ENCODE measurements at places on chromosomes 7 and 10. TPM values are rescaled to one million over a fixed set of nuclear protein-coding genes. Genes with fewer than 3 reads are reported as not detected.

Gene ZNF365
- total RNA-seq = 0.07 TPM

Gene BAG3
- 45.4 TPM for total RNA-seq

Gene NEBL
- 270 TPM for total RNA-seq

Gene GBX1
- total RNA-seq = 1.6 TPM

DNA sequence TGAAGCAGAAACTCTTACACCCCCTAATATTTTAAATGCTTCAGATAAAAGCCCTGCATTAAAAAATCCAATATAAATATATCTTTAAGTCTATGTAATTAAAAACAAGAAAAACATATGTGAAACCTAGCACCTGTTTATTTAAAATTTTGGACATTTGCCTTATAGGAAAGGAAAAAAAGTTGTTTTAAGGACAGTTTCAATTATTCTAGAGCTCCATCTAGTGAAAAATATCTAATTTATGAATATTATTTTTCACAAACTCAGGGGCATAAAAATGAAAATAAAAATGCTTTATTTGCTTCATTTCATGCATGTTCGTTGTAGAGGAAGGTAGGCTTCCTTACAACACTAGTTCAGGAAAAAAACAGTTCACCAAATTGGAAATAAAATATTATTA is 26.1 kb downstream of the ENKUR start:
- no peaks in the 10 kb centered on the region for H3K36me3 ChIP-seq
- no peak overlapping the region for H3K4me3 ChIP-seq
- no peak overlapping the region for H3K27ac ChIP-seq
- DNase-seq = no peak

- H3K27me3 ChIP-seq = no peaks in the 10 kb centered on the region
- H3K27ac ChIP-seq = no peak overlapping the region
- H3K4me3 ChIP-seq = no peak overlapping the region
Observed at GRCh38 chr7:135274495-135275268, 41.0 kb downstream of the STRA8 start.

- H3K36me3 ChIP-seq = peaks cover 15% of the 10 kb centered on the region
- no peaks in the 10 kb centered on the region for H3K27me3 ChIP-seq
- H3K4me1 ChIP-seq = no peaks in the 10 kb centered on the region
- H3K4me3 ChIP-seq = no peak overlapping the region
- H3K27ac ChIP-seq = no peak overlapping the region
Observed at GRCh38 chr7:39703144-39703543, 79.8 kb downstream of the RALA start.

DNA sequence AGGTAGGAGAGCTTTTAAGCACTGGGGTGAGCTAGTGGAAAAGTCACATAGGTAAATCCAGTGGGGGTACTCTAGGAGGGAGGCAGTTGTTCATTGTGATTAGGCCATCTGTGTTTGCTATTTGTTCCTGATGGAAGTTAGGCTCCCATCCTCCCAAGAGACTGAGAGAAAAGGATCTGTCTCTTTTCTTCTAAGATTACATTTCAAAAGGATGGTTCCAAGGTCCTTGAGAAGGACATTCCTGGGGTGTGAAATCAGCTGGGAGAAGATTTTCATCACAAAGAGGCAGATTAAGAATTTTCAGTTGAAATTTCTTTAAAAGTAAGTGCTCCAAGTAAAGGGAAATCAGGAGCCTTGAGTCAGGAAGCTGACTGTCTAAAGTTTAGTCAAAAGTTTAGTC is 210.8 kb upstream of the CSTF2T start:
- no peak overlapping the region for H3K27ac ChIP-seq
- H3K4me3 ChIP-seq = no peak overlapping the region
- H3K36me3 ChIP-seq = no peaks in the 10 kb centered on the region
- no peak for DNase-seq
- H3K27me3 ChIP-seq = no peaks in the 10 kb centered on the region
- H3K4me1 ChIP-seq = no peaks in the 10 kb centered on the region

DNA sequence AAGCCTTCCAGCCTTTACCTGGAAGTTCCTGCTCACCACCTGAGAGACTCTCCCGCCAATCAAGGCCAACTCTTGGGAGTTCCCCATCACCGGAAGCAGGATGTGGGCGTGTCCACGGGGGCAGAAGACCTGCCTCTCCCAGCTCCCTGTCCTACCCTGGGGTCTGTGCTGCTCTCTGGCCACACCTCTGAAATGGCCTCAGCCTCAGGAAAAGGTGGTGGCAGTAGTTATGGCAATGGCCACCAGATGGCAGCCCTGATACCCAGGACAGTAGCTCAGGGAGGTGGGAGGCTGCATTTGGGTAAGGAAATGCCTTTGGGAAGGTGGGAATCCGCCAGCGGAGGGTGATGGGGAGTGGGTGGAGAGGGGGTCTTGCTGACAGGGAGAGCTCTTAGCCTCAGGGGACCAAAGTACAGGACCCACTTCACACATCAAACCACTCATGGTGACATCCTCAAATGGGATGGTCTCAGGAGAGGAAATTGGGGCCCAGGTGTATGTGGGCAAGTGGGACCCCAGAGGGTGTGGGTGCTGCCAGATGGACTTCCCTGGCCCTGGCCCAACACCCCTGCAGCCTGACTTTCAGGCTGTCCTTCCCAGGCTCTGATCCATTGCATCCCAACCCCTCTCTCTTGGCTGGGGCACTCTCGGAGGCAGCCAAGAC is 33.9 kb downstream of the KAZALD1 start:
- H3K36me3 ChIP-seq = no peaks in the 10 kb centered on the region
- H3K4me1 ChIP-seq = no peaks in the 10 kb centered on the region
- no peak overlapping the region for H3K27ac ChIP-seq

GRCh38 chr7:142168746-142169145 is 57.2 kb downstream of the MGAM2 start:
- no peak overlapping the region for H3K4me3 ChIP-seq
- H3K4me1 ChIP-seq = no peaks in the 10 kb centered on the region
- DNase-seq = peak; percentile 57
- no peaks in the 10 kb centered on the region for H3K36me3 ChIP-seq

DNA sequence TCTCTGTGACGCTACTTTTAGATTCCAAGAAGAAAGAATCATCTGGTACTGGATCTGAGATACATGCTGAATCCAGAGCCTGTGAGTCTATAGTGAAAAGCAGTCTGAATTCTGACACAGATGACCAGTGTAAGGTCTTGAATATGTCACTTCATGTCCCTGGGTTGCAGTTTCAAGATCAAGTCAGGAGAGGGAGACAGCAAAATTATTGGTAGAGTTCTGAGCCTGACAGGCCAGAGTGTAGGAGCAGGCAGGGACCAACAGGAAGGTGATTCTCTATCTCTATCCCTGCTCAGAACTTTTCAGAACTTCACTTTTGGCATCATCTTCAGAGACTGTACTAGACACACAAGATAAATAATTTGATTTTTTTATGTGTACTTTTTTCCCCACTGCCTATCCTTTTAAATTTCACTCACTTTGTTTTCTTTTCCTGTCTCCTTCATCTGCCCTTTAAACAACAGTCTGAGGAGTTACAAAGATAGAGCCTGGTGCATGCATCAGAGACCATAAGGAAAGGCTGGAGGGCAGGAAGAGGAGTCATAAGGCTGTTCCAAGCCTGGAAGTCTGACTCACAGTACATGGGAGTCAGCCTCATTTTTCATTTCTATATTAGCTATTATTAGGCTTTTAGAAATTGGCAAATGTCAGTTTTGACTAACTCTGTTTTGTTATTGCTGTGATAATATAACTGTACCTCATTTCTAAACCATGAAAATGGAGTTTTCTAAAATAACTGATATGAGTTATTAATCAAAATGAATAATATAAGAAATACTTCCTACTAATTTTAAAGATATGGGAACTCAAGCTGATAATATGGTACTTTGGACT is 120.2 kb upstream of the TMEM229A start:
- H3K36me3 ChIP-seq = no peaks in the 10 kb centered on the region
- H3K27me3 ChIP-seq = no peaks in the 10 kb centered on the region
- peak; percentile 59 for DNase-seq

- H3K27ac ChIP-seq = no peak overlapping the region
- no peaks in the 10 kb centered on the region for H3K27me3 ChIP-seq
- H3K36me3 ChIP-seq = no peaks in the 10 kb centered on the region
- H3K4me1 ChIP-seq = peaks cover 24% of the 10 kb centered on the region
- no peak overlapping the region for H3K4me3 ChIP-seq
Observed at GRCh38 chr10:71975087-71975870, 11.1 kb downstream of the CHST3 start.

DNA sequence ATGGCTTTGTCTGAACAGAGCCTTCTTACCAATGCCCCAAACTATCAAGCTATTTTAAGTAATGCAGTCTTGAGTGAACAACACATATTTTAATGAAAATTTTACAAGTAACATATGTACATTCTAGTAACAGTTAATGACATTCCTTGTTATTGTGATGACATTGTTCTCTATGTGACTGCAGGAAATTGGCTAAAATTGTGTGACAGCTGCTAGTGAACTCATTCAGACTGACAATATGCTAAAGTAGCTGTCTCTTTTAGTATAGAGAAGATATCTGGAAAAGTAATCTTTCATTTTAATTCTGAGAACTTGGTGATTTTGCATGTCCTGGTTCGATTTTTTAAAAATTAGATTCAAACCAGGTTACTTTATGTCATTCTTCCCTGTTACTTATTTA is 259.8 kb upstream of the MAGI2 start:
- no peak for DNase-seq
- H3K27ac ChIP-seq = no peak overlapping the region
- no peaks in the 10 kb centered on the region for H3K36me3 ChIP-seq
- H3K4me3 ChIP-seq = no peak overlapping the region
- H3K27me3 ChIP-seq = no peaks in the 10 kb centered on the region

DNA sequence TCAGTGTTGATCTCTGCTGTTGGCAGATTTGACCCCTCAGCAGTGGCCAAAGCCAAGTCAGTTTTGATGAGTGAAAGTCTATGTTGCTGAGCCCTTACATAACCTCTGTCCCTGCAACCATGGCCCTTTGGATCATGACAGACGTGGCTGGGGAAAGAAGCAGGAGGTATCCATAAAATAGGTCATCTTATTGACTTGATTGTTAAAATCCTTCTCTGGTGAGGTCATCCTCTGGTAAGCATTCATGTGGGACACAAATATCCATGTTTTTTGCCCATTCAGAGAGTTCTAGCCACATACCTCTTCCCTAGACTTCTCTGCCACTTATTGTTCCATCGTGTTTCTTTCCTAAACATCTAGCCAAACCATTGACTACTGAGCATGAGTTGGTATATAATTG is 251.9 kb upstream of the PTER start:
- DNase-seq = no peak
- H3K27ac ChIP-seq = no peak overlapping the region
- no peaks in the 10 kb centered on the region for H3K36me3 ChIP-seq
- no peak overlapping the region for H3K4me3 ChIP-seq
- no peaks in the 10 kb centered on the region for H3K4me1 ChIP-seq

GRCh38 chr10:97278491-97278989 is 13.9 kb downstream of the ARHGAP19 start:
- H3K36me3 ChIP-seq = no peaks in the 10 kb centered on the region
- no peak overlapping the region for H3K4me3 ChIP-seq
- no peaks in the 10 kb centered on the region for H3K4me1 ChIP-seq
- peak; percentile 63 for DNase-seq

GRCh38 chr7:129914536-129915272 is 38.1 kb downstream of the UBE2H start:
- peak overlapping the region; percentile 80 for H3K27ac ChIP-seq
- H3K4me3 ChIP-seq = no peak overlapping the region
- DNase-seq = peak; percentile 21
- no peaks in the 10 kb centered on the region for H3K27me3 ChIP-seq
- no peaks in the 10 kb centered on the region for H3K36me3 ChIP-seq

GRCh38 chr7:98165827-98166667 is 45.2 kb upstream of the BHLHA15 start:
- no peaks in the 10 kb centered on the region for H3K27me3 ChIP-seq
- H3K36me3 ChIP-seq = no peaks in the 10 kb centered on the region
- peak; percentile 37 for DNase-seq
- no peak overlapping the region for H3K27ac ChIP-seq

- H3K36me3 ChIP-seq = no peaks in the 10 kb centered on the region
- no peaks in the 10 kb centered on the region for H3K27me3 ChIP-seq
- no peak overlapping the region for H3K4me3 ChIP-seq
- peak overlapping the region; percentile 83 for H3K27ac ChIP-seq
Observed at GRCh38 chr10:102604439-102604841, 39.8 kb upstream of the TRIM8 start.

GRCh38 chr7:148182264-148182663 is 408.3 kb upstream of the C7orf33 start:
- H3K27me3 ChIP-seq = no peaks in the 10 kb centered on the region
- no peak overlapping the region for H3K27ac ChIP-seq
- no peaks in the 10 kb centered on the region for H3K36me3 ChIP-seq
- DNase-seq = peak; percentile 17
- H3K4me3 ChIP-seq = no peak overlapping the region
- H3K4me1 ChIP-seq = peaks cover 15% of the 10 kb centered on the region

- no peak for DNase-seq
- no peaks in the 10 kb centered on the region for H3K27me3 ChIP-seq
- H3K36me3 ChIP-seq = no peaks in the 10 kb centered on the region
- no peaks in the 10 kb centered on the region for H3K4me1 ChIP-seq
Observed at GRCh38 chr10:124233546-124234138, 140.2 kb upstream of the CHST15 start.

DNA sequence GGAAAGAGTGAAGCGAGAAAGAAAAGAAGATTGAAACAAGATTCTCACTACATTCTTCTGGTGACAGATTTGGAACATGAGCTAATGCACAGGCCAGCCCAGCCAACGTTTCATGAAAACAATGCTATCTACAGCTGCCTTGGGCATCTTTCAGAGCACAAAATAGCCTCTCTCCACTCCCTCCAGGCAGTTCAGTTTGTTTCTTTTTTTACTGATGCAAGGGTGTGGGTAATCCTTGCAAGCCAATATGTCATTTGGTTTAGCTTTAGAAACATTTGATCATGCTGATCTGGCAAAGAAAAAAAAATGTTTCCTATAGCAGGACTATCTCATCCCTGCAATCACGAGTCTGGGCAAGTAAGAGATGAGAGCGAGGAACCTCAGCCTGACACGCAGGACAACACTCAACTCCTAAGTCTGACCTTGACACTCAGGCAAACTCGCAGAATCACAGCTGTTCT is 35.9 kb downstream of the SVIL start:
- peaks cover 14% of the 10 kb centered on the region for H3K4me1 ChIP-seq
- H3K4me3 ChIP-seq = no peak overlapping the region
- peak; percentile 40 for DNase-seq
- no peaks in the 10 kb centered on the region for H3K27me3 ChIP-seq
- H3K36me3 ChIP-seq = peaks cover 15% of the 10 kb centered on the region

DNA sequence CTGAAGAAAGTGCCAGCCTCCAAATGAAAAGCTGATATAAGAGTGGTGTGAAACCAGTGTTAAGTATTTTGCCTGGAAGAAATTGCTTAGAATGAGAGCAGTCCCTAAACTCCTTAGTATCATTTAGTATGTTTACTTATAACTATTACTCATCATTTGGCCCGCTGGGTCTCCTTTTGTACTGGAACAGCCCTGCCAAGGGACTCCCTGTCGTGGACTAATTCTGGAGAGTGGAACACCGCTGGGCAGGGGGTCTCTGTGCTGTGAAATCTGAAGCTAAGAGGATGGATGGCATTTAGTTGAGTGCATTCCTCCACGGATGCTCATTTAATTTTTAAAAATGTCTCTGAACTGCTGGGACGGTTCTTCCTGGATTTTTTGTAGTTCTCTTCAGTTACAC is 889.9 kb upstream of the C7orf33 start:
- H3K36me3 ChIP-seq = no peaks in the 10 kb centered on the region
- no peaks in the 10 kb centered on the region for H3K27me3 ChIP-seq
- no peaks in the 10 kb centered on the region for H3K4me1 ChIP-seq
- H3K27ac ChIP-seq = no peak overlapping the region

GRCh38 chr10:11765141-11765540 is 23.0 kb downstream of the ECHDC3 start:
- no peaks in the 10 kb centered on the region for H3K36me3 ChIP-seq
- DNase-seq = no peak
- H3K4me3 ChIP-seq = no peak overlapping the region
